ENCODE measurements at places on chromosomes 1 and 21. TPM values are rescaled to one million over a fixed set of nuclear protein-coding genes. Genes with fewer than 3 reads are reported as not detected.

DNA sequence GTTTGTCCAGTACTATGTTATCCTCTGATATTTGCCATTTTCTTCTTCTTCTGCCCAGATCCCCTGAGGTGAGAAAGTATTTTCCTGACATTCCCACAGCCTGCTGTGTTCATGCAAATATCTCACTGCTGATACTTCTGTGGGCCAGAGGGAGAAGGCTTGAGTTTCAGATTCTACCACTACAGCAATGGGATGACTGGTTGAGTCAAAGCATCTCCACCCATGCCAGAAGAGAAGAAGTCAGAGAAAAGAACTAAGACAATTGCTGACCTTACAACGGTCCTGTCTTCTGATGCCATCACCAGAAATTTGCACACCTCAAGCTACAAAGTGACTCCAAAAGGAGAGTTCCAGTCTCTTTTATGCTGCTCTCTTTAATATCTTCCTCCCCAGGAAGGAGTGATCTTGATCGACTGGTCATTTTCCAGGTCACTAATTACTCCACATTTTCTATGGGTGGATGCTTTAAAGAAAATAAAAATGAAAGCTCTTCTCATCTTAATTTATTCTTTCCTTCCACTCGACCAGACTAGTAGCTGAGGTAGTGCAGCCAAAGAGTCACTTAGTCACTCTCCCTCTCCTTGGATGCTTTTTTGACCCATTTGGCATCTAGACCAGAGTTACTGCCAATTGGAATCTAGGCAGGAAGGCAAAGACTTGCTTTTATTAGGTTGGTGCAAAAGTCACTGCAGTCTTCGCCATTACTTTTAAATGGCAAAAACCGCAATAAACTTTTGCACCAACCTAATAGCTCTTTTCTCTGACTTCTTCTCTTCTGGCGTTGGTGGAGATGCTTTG, 195.1 kb downstream of the PTPRC start:
- no peak for DNase-seq

DNA sequence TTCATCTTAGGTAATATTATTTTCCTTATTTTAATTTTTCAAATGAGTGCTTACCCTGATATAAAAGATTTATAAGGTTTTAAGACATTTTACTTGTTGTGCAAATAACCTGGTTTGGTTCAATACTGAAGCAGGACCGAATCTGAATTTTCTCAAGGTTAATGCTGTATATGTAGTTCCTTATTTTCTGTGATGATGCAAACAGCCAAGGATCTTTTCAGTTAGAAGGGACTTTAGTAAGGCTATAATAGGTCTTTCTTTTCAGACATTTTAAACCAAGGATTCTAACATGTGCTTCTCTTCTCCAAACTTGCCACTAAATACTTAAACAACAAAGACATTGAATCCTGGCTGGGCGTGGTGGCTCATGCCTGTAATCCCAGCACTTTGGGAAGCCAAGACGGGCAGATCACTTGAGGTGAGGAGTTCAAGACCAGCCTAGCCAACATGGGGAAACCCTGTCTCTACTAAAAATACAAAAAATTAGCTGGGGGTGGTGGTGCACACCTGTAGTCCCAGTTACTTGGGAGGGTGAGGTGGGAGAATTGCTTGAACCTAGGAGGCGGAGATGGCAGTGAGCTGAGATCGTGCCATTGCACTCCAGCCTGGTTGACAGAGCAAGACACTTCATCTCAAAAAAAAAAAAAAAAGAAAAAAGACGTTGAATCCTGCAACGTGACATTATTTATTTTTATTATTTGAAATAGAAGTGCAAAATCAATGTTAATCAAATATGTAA, 3.2 kb upstream of the ARPC5 start:
- no peak for DNase-seq

DNA sequence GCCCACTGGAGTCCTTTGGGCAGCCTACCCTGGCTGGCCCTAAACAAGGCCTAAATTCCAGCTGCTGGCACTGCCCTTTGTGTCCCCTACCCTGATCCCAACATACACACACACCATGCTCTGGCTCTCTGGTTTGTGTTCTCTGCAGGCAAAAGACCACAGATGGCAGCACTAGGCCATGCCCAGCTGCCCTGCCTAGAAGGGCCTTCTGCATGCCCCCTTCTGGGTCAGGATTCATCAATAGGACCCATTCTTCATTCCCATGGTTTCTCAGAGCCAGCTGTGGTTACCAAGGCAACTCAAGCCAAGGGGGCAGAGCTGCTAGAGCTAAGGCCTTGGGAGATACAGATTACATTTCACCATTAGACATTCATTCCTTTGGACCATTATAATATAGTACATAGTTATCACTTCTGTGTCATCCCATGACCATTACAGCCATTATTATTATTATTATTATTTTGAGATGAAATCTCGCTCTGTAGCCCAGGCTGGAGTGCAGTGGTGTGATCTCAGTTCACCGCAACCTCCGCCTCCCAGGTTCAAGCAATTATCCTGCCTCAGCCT, 17.5 kb downstream of the ASAP3 start:
- DNase-seq: no peak

- peak; percentile 72 for DNase-seq
Measured at GRCh38 chr1:2381741-2382620, 9.4 kb downstream of the MORN1 start.

GRCh38 chr1:192151176-192151575, 7.1 kb upstream of the RGS18 start:
- no peak for DNase-seq

DNA sequence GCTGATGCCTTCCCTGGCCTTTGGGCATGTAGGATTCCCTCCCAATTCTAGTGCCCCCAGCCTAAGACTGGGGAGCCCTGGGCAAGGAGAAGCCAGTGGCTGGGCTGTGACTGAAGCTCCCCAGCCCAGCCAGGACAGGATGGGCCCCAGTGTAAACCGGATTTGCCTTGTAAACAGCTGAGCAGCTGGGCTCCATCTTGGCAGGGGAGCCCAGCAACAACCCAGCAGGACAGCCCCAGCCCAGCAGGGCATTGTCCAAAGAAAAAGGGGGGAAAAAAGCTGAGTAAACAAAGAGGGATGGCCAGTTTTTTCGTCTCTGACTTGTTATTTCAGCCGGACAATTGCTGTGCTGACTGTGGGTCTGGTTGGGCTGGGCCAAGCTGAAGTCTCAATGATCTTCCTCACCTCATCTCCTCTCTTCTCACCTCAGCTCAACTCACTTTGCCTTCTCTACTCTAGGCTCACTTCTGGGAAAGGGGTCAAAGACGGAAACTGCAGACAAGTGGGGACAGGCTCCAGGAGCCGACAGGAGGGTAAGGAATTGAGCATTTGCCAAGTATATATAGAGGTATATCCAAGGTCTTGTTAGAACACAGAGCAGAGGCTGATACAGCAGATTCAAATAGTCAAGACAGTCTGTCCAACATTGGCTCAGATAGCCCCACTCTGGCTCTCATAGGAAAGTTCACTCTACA, 97.7 kb downstream of the TMEM53 start:
- DNase-seq: peak; percentile 71

GRCh38 chr1:64624218-64624713, 120.6 kb upstream of the RAVER2 start:
- peak; percentile 25 for DNase-seq

DNA sequence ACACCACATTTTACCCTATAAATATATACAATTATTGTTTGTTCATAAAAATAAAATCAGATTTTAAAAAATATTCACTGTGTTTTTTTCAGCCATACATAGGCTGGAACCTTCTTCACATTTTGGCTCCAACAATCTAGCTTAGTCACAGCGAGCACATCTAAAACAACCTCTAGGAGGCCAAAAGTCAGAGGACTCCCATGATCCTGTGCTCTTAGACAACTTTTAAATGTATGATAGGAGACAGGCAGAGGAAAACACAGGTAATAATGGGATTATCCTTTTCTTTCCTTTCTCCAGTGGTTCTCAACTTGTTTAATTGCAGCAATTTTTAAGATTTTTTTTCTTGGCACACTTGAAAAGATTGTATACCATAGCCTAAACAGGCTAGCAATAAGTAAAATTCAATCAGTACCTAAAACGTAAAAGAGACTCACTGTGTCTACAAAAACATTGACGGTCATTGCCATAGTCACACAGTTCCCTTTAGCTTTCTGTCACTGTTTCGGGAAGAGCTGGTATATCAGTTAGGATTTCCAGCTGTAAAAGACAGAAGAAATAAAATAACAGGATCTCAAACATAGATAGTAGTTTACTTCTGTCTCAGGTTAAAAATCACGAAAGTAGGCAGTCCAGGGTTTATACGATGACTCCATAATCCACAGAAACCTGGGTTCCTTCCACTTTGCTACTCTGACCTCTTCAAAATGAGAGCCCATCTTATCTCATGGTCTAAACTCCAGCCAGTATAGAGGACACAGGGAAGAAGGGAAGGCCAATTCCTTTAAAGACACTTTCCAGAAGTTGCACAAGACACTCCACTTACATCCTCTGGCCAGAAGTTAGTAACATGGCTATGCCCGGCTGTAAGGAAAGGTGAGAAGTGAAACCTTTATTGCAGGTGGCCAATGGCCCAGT, 39.2 kb upstream of the CR1L start:
- DNase-seq: peak; percentile 22

DNA sequence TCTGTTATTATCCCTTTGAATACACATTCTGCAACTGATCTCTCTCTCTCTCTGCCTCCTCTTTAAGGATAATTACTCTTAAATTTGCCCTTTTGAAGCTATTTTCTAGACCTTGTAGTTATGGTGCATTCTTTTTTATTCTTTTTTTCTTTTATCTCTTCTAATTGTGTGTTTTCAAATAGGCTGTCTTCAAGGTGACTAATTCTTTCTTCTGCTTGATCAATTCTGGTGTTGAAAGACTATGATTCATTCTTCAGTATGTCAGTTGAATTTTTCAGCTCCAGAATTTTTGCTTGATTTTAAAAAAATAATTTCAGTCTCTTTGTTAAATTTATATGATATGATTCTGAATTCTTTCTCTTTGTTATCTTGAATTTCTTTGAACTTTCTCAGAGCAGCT, 95.6 kb upstream of the GPR52 start:
- peak; percentile 17 for DNase-seq

DNA sequence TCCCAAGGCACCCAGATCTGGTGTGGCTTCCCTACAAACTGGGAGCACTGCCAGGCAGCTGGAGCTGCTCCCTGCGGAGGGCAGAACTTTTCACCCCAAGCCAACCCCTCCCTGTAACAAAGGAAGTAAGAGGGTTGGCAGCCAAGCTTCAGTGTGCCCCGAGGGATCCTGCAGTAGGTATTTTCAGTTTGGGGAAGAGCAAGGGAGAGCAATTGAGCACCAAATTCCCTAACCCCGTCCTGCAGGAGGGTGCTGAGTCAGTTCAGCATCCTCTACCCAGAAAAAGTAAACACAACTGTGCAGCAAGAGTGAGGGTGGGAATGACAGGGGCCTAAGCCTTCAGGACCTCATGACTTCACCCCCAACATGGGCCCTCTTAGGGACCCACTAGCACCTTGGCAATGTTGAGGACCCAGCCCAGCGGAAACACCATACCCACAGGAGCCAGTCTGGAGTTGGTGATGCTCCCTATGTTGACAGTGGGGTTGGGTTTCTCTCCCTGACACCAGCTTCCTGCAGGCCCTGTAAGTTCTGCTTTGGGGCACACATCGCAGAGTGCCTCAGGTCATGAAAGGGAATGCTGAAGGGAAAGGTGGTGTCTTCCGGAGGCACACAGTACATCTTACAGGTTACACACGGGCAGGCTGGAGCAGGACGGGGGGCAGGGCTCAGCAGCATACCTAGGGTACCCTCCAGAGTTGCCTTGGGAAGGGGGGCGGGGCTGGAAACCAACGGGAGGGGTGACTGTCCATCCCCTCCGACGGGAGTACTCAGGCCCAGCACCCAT, 14.8 kb downstream of the SH3BP5L start:
- peak; percentile 91 for DNase-seq

DNA sequence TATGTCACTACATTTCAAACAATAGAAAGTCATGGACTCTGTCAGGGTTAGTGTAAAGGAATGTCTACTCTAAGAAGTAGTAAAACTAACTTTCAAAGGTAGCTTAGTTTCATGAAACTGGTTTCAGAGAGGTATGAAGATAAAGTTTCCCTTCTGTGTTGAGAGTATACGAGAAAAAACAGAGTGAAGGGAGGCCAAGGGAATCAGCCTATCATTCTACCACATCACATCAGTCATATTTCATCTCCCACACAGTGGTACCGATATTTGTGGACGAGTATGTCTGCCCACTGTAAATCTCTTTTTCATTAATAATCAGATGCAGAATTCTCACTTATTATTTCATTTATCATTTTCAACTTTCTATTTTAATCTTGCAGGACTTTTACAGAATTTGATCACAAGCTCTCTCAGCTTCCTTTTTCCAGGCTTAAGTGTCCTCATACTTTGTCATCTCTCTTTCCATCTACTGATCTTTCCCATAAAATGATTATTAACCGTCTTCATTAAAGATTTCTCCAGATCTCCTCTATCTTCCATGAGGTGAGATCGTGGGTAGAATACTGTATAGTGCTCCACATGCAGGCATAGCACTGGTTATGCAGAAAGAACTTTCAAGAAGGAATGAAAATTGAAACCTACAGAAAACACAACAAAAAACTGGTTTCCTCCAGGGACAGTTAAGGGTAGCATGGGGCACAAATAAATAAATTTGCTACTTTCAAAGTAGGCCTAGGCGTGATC, 11.5 kb upstream of the IFI16 start:
- no peak for DNase-seq

- no peak for DNase-seq
Measured at GRCh38 chr1:68147534-68148171, 84.7 kb downstream of the WLS start.

DNA sequence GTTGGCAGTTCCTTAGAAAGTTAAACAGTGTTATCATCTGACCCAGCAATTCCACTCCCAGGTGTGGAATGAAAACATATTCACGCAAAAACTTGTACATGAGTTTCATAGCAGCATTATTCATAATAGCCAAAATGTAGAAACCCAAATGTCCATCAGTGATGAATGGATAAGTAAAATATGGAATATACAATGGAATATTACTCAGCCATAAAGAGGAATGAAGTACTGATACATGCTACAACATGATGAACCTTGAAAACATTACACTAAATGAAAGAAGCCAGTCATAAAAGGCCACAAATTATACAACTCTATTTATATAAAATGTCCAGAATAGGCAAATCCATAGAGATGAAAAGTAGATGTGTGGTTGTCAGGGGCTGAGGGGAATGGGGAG, 53.5 kb downstream of the RRAGC start:
- DNase-seq: no peak

The MX2 gene
- not detected for total RNA-seq
